ENCODE measurements at places on chromosomes 1 and 21. TPM values are rescaled to one million over a fixed set of nuclear protein-coding genes. Genes with fewer than 3 reads are reported as not detected.

DNA sequence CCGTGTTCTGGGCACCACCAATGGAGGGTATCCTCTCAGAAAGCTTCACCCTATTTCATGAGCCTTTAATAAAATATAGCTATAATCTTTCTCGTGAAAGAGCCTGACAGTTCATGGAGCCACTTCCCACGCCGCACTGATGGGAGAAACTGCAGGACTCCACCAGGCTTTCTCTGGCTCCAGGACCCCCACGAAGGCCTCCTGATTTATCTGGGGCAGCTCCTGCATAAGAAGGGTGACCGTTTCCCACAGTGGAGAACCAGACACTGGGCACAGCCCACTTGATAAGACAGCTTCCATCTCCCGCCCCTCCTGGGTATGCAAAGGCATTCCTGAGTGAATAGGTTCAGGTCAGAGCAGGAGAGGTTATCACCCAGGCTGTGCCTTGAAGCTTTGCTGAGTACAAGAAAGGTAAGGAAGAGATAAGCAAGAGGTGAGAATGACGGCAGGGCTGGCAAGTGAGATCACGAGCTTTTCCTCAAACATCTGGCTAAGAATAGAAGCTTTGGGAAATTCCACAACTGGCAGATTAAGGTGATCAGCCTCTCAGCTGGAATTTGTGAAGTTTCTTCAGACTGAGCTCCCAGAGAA lies 499.8 kb downstream of the KIF26B start:
- H3K36me3 ChIP-seq, result no peaks in the 10 kb centered on the region
- H3K27ac ChIP-seq, result no peak overlapping the region
- no peaks in the 10 kb centered on the region for H3K4me1 ChIP-seq
- H3K27me3 ChIP-seq, result no peaks in the 10 kb centered on the region
- H3K4me3 ChIP-seq, result no peak overlapping the region
- DNase-seq, result peak; percentile 26

GRCh38 chr1:30877205-30877912 lies 31.2 kb downstream of the SDC3 start:
- H3K27ac ChIP-seq, result peak overlapping the region; percentile 89
- no peaks in the 10 kb centered on the region for H3K27me3 ChIP-seq
- peak; percentile 83 for DNase-seq
- peaks cover 57% of the 10 kb centered on the region for H3K4me1 ChIP-seq
- no peak overlapping the region for H3K4me3 ChIP-seq

- H3K4me3 ChIP-seq, result no peak overlapping the region
- no peaks in the 10 kb centered on the region for H3K27me3 ChIP-seq
- H3K36me3 ChIP-seq, result peaks cover 21% of the 10 kb centered on the region
- no peak for DNase-seq
- no peak overlapping the region for H3K27ac ChIP-seq
These were observed 48.6 kb downstream of the MDM4 start for GRCh38 chr1:204564835-204565234.

DNA sequence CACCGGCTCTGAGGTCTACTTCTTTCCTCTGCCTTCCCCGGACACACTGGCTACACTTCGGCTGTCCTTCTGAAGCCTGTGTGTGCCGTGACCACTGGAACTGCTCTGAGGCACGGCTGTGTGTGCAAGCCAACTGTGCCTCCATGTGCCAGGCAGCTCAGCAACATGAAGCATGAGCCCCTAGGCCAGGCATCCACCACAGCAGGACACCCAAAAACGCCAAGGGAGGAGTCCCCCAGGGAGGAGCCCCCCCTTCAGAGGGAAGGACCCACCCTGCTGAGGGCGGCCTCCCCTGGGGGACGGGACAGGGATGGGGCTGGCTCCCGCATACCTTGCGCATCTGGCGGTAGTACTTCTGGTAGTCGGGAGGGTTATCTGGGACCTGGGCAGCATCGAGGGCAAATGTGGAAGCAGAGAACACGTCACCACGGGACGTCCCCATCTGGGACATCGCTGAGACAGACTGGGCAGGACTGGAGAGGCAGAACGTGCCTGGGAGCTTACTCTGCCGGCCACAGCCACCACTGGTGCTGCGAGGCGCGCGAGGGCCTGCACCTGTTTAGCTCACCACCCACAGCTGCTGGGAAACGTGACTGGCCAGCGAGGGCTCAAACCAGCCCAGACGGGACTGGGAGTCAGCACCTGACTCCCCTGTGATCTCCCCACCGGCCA lies 20.5 kb downstream of the LSS start:
- no peak for DNase-seq
- peaks cover 98% of the 10 kb centered on the region for H3K36me3 ChIP-seq
- no peak overlapping the region for H3K27ac ChIP-seq
- no peaks in the 10 kb centered on the region for H3K4me1 ChIP-seq
- H3K4me3 ChIP-seq, result no peak overlapping the region

DNA sequence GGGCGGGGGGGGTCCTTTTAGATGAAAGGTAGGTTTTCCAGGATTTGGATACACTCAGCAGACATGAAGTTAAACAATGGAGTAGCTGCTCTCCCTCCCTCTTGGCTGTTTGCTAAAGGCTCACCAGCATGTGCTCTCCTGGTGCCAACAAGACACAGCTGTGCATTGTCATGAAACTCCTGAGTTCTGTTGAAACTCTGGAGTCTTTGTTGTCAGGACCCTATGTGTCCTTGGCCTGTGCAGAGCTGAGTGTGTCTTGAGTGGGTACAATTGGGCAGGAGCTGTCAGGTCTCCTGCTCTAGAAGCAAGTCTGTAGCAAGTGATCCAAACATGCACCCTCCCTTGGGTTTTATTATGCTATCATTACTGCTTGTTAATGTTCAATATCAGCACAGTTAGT lies 12.7 kb downstream of the TBX19 start:
- H3K36me3 ChIP-seq, result peaks cover 3% of the 10 kb centered on the region
- DNase-seq, result no peak
- no peak overlapping the region for H3K27ac ChIP-seq
- no peak overlapping the region for H3K4me3 ChIP-seq

DNA sequence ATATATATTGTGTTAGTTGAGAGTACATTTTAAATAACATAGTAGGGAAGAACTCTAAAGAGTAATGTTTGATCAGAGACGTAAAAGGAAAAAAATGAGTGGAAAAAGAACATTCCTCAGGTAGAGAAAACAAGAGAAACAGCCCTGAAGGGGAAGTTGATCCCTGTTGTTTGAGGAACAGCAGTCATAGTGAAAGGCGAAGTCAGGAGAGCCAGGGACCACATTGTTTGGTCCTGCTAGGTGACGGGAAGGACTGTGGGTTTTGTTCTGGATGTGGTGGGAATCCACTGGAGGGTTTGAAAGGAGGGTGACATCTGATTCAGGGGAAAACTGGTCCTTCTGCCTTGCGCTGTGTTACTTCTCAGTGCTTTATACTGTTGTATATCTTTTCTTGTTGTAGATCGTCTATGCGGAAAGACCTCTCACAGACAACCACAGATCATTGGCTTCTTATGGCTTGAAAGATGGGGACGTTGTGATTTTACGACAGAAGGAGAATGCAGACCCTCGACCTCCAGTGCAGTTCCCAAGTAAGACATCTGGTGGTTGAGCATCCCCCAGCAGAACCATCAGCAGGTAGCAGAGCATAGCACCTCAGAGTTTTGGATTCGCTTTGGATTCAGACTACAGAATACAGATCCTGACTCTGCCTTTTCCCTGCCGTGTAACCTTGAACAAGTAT lies 9.2 kb downstream of the DDI2 start:
- H3K27ac ChIP-seq, result no peak overlapping the region
- no peaks in the 10 kb centered on the region for H3K27me3 ChIP-seq
- peaks cover 63% of the 10 kb centered on the region for H3K4me1 ChIP-seq
- H3K4me3 ChIP-seq, result no peak overlapping the region

GRCh38 chr1:176551146-176551545 lies 88.2 kb downstream of the PAPPA2 start:
- H3K4me1 ChIP-seq, result peaks cover 8% of the 10 kb centered on the region
- H3K36me3 ChIP-seq, result no peaks in the 10 kb centered on the region
- peaks cover 49% of the 10 kb centered on the region for H3K27me3 ChIP-seq
- DNase-seq, result no peak

GRCh38 chr1:18505666-18506065 lies 24.9 kb downstream of the KLHDC7A start:
- H3K27ac ChIP-seq, result no peak overlapping the region
- no peaks in the 10 kb centered on the region for H3K4me1 ChIP-seq
- no peak overlapping the region for H3K4me3 ChIP-seq

GRCh38 chr1:224502459-224503160 lies 68.0 kb upstream of the WDR26 start:
- H3K4me3 ChIP-seq, result peak overlapping the region; percentile 4
- peaks cover 52% of the 10 kb centered on the region for H3K4me1 ChIP-seq
- H3K27me3 ChIP-seq, result no peaks in the 10 kb centered on the region
- H3K27ac ChIP-seq, result peak overlapping the region; percentile 87

DNA sequence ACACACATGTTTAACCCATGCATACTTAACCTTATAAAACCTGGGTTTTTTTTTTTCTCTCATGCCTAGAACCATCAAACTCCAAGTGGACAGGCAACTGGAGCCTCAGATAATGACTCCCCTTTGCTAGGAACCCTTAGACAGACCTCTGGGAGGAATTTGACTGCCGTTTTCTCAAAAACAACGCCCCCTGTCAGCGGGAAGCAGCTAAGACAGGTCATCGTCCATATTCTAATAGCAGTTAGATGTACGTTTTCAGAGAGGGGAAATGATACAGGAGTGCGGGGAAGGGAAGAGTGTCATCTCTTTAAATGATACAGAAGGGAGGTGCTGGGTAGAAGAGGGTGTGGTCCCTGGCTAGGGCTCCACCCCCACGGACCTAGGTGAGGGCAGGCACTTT lies 34.7 kb downstream of the LRRC3 start:
- no peak for DNase-seq
- no peaks in the 10 kb centered on the region for H3K36me3 ChIP-seq
- no peak overlapping the region for H3K27ac ChIP-seq
- no peaks in the 10 kb centered on the region for H3K27me3 ChIP-seq
- H3K4me1 ChIP-seq, result peaks cover 9% of the 10 kb centered on the region

- no peak for DNase-seq
- no peaks in the 10 kb centered on the region for H3K36me3 ChIP-seq
- H3K27me3 ChIP-seq, result no peaks in the 10 kb centered on the region
- no peaks in the 10 kb centered on the region for H3K4me1 ChIP-seq
- H3K27ac ChIP-seq, result no peak overlapping the region
These were observed 145.6 kb downstream of the FMN2 start for GRCh38 chr1:240237305-240237721.

- peak overlapping the region; percentile 97 for H3K4me3 ChIP-seq
- H3K36me3 ChIP-seq, result no peaks in the 10 kb centered on the region
- H3K27ac ChIP-seq, result peak overlapping the region; percentile 90
- H3K27me3 ChIP-seq, result no peaks in the 10 kb centered on the region
- H3K4me1 ChIP-seq, result peaks cover 49% of the 10 kb centered on the region
- DNase-seq, result peak; percentile 35
These were observed 508 bp downstream of the RAVER2 start for GRCh38 chr1:64745181-64745985.

- peaks cover 12% of the 10 kb centered on the region for H3K36me3 ChIP-seq
- H3K4me3 ChIP-seq, result no peak overlapping the region
- no peaks in the 10 kb centered on the region for H3K4me1 ChIP-seq
- no peak for DNase-seq
- no peak overlapping the region for H3K27ac ChIP-seq
These were observed 30.3 kb downstream of the PARK7 start for GRCh38 chr1:7991504-7992440.

DNA sequence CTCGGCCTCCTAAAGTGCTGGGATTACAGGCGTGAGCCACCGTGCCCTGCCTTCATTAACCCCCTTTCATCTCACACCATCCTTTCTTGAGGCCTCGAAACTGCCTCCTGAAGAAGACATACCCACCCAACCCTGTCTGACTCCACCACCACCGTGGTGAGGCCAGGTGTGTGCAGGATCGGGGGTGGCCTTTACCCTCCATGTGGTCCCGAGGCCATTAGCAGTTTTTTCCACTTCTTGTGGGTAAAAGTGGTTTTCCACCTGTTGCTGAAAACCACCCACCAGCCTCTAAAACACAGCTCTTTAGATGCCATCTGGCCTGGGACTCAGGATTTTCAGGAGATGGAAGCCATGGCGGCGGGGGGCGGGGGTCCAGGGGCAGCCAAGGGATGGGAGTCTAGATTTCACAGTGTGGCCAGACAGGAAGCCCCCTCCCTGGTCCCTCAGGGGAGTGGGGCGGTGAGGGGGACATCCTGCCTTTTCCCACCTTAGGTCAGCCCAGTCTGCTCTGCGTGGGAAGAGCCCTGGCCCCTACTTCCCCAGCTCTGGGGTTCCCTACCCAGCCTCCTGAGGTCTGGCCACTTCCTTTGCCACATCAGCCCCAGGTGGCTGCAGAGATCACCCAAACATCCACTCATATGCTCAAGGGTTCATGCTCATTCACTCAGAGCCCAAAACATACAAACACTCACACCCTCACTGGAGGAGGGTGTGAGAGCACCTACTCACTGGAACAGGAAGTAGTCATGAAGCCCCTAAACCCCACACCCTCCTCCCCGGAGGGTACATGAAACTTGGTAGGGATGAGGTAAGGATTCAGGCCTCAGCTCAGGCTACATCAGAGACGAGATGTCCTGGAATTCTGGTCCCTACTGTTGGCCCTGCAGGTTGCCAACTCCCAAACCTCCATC lies 2.3 kb downstream of the FGR start:
- peak overlapping the region; percentile 54 for H3K4me3 ChIP-seq
- H3K4me1 ChIP-seq, result peaks cover 31% of the 10 kb centered on the region
- H3K27ac ChIP-seq, result peak overlapping the region; percentile 84
- no peak for DNase-seq
- H3K27me3 ChIP-seq, result peaks cover 20% of the 10 kb centered on the region

DNA sequence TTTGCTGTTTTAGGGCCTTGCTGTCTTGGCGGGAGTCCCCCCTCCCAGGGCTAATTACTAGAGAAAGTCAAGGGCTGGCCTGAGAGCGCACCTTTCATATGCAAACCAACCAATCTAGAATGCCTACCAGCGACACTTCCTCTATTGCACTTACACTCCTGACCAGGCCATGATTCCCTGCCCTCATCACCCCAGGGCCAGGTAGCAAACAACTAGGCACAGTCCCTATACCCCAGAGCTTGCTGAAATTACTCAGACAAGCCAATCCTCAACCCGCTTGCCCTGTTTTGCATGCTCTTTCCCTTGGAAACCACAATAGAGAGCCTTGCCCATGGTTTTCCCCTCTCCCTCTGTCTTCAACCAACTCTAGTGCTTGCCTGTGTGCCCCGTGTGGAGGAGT lies 70.3 kb downstream of the URB2 start:
- DNase-seq, result no peak
- H3K36me3 ChIP-seq, result no peaks in the 10 kb centered on the region
- no peak overlapping the region for H3K4me3 ChIP-seq
- H3K4me1 ChIP-seq, result no peaks in the 10 kb centered on the region
- no peak overlapping the region for H3K27ac ChIP-seq

DNA sequence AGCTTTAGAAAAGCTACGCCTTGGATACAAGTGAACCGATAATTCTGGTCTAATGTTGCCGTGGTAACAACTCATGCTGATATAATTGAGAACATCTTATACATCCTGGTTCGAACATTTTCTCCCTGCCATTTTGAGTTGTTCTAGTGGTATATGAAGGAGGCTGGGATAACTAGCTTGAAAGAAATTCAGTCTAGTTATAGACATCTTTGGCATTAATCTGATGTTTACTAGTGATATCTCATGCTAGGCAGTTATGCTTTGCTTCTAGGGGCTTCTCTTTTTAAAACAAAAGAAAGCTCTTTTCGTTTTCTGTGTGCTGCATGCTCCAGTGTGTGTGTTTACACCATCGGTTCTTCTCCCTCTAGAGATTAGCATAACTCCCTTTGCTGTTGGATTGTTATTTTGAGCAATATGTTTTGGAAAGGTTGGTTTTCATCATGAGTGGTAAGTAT lies 20.5 kb downstream of the PRKACB start:
- peak; percentile 44 for DNase-seq
- H3K27ac ChIP-seq, result no peak overlapping the region
- H3K4me1 ChIP-seq, result peaks cover 34% of the 10 kb centered on the region
- H3K27me3 ChIP-seq, result no peaks in the 10 kb centered on the region
- H3K4me3 ChIP-seq, result no peak overlapping the region
- H3K36me3 ChIP-seq, result no peaks in the 10 kb centered on the region

The RHEX gene
- total RNA-seq, result 3.1 TPM

Data from stomach (tissue), 19 donors.